ENCODE measurements at places on chromosomes 16 and 17.

- no peak for DNase-seq
Observed at GRCh38 chr17:64950871-64951270, 31.6 kb upstream of the LRRC37A3 start.

- no peak for DNase-seq
Observed at GRCh38 chr16:67165121-67166078, 855 bp downstream of the HSF4 start.

GRCh38 chr17:58960068-58960467 lies 146.6 kb downstream of the TRIM37 start:
- DNase-seq, result peak; percentile 48

DNA sequence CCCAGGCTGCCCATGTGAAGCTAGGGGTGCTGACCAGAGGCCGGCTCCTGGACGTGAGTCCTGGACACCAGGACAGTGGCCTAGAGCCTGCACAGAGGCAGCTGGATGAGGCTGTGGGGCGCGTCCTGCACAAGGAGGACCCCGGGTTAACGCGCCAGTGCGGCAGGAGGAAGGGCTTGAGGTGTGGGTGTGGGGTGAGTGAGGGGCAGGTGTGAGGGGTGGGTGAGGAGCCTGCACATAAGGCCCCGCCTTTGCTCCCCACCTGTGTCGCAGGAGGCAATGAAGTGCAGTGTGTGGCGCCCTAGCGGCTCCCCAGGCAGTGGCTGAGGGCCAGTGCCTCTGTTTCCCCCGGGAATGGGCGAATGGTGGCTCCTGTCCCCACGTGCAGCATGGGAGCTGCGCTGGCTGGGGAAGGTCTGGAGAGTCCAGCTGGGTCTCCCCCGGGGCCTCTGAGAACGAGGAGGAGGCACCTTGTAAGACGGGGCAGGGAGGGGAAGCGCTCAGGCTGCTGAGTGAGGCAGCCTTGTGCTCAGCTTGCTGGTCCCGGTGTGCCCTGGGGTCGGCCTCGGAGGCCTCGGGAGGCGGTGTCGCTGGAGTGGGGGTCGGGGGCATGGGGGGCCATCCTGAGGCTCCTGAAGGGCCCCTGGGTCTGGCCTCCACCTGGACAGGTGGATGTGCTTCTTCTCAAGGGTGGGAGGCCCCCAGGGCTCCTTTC lies 3.2 kb downstream of the CD7 start:
- no peak for DNase-seq

- peak; percentile 69 for DNase-seq
Observed at GRCh38 chr17:70080541-70081347, 5.7 kb downstream of the KCNJ16 start.

- no peak for DNase-seq
Observed at GRCh38 chr17:79606487-79607281, 4.2 kb downstream of the RBFOX3 start.

GRCh38 chr16:19033761-19034160 lies 33.7 kb upstream of the COQ7 start:
- no peak for DNase-seq

DNA sequence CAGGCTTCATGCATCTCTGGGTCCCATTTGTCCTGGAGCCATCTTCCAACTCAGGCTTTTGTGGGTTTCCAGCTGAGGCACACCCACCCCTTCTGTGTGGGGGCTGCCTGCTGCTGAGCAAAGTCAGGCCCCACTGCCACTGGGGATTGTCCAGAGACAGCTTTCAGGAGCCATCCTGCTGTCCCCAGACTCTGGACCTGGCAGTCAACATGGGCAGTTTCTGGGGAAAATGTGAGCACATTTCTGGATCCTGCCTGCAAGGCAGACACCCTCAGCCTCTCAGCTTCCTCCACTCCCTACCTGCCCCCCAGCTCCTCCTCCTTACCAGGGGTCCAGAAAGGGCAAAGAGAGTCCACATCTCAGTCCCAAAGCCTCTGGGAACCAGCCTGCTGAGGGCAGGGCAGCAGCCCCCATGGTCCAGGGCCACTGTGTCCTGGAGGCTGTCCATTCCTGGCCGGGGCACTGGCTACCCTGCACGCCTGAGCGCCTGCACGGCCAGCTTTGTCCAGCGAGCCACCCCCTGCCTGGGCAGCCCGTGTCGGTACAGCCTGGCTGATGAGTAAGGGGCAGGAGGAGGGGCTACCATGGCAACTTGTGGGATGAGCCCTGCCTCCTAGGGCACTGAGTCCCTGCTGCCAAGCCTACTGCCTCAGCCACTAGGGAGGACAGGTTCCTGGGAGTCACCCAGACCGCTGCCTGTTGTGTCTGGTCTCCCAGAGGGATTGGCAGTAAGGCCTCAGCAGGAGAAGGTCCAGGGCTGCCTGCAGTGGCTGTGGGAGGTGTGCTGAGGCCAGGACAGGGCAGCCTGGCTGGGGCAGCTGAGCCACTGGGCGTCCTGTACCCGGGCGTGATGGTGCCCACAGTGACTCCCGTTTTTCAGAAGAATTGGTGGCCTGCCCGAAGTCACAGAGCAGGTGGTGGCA lies at the start of gene SLC47A2:
Gene SLC47A2, minus strand, starts transcription at position 477 of the 923 bp plus-strand sequence. Its CDS starts 29 bp downstream, at position 448.
- DNase-seq, result no peak

GRCh38 chr16:88305176-88305575 lies 77.6 kb upstream of the ZNF469 start:
- DNase-seq, result no peak

- DNase-seq, result peak; percentile 59
Observed at GRCh38 chr17:83099570-83100181, 20.3 kb downstream of the METRNL start.

- DNase-seq, result no peak
Observed at GRCh38 chr16:63201851-63202250, 1165.6 kb upstream of the CDH8 start.

- DNase-seq, result no peak
Observed at GRCh38 chr16:11010575-11011221, 66.3 kb downstream of the CLEC16A start.

GRCh38 chr16:47056688-47057629 lies 83.5 kb upstream of the DNAJA2 start:
- no peak for DNase-seq

- DNase-seq, result no peak
Observed at GRCh38 chr17:28860363-28860808, 5.6 kb downstream of the ERAL1 start.

DNA sequence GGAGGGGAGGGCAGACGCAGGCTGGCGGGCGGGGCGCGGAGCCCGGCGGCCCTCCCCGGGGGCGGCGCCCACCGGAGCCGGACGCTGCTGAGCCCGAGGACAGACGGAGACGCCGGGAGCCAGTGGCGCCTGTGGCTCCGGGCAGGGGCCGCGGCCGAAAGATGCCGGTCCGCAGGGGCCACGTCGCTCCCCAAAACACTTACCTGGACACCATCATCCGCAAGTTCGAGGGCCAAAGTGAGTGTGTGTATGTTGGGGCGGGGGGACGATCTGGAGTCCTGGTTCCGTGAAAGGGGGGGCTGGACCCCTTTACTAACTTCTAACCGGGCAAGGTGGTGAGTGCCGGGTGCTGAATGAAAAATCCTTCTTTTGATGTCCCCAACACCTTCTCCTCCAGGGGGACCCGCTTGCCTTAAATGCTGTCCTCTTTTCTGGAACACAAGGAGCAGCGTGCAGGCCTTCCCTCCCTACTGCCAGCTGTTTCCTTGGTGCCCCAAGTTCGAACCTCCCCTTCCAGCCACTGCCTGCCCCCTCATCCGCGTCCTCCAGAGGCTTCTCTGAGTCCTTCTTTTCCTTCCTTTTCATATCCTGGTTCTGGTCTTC lies at the start of gene KCNH6:
Gene KCNH6, plus strand, starts transcription at position 106 of the 603 bp plus-strand sequence. Its CDS starts 56 bp downstream, at position 162.
- DNase-seq, result no peak

GRCh38 chr17:27565874-27566670 lies 64.9 kb upstream of the LGALS9 start:
- DNase-seq, result peak; percentile 67

GRCh38 chr17:17387498-17388362 lies 84.6 kb downstream of the NT5M start:
- DNase-seq, result no peak

DNA sequence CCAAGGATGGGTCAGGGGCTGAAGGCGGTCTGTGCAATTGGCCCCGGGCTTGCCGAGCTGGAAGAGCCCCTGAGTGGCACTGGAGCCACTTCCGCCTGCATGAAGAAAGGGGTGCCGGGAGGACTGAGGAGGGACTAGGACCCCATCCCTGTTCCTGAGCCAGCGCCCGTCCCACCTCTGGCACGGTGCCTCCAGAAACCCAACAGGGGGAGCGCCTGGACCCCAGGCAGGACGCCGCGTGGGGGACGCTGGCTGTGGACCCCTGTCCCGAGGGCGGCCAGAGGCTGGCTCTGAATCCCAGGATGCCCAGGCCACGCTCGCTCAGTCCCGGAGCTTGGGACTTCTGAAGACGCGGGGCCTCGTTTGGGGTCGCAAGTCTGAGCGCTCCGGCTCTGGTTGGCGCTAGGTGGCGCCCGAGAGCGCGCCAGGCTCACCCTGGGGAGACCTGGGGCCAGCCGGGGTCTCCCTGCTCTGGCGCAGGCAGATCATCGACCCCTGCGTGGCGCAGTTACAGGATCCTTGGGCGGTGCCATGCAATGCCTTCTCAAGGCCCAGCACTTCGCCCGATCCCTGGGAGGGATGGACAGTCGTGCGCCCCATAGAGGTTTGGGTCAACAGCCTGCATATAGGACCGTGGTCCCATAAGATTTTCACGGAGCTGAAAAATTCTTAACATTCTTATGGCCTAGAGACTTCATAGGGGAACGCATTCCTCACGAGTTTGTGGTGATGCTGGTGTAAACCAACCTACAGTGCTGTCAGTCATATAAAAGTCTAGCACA lies 58.5 kb upstream of the CREBBP start:
- peak; percentile 95 for DNase-seq

- no peak for DNase-seq
Observed at GRCh38 chr17:31379597-31380205, 11.8 kb upstream of the RAB11FIP4 start.

DNA sequence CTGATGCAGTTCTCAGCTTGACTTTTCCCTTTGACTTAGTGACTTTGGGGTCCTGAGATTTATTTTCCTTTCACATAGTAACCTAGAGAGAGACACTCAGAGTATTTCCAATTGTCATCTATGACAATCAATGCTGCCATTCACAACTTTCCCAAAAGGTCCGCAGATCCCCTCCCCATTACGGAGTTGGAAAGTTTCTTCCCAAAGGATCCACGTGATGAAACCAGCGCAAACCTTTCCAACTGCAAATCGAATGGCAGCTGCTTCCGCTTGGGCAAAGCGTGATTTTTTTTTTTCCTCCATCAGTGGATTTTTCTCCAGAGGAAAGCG lies 538 bp upstream of the FCSK start:
- DNase-seq, result no peak

- DNase-seq, result no peak
Observed at GRCh38 chr17:37265446-37266173, 110.2 kb upstream of the C17orf78 start.

DNA sequence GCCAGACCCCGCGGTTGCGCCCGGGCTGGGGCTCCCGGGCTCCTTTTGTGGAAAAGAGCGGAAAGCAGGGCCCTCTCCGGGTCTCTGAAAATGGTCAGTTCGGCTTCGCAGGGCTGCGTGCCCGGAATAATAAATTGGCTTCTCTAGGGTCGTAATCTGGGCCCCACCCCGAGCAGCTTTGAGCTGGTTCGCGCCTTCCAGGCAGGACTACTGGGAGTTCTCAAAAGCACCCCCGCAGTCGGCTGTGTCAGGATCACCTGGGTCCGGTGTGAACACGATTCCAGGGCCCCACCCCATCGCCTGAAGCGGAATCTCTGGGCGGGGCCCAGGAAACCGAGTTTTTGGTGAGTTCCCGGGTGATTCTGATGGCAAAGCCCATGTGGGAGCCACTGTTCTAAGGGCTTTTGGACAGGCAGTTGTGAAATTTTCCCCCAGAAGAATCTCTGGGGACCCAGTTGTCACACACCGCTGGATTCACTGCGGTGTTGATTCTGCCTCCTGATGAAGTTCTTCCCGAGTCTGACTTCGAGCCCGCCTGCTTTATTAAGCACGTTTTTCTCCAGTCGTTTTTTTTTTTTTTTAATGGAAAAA lies 77.0 kb downstream of the MRC2 start:
- no peak for DNase-seq

- no peak for DNase-seq
Observed at GRCh38 chr17:82609655-82610054, 38.6 kb downstream of the WDR45B start.

DNA sequence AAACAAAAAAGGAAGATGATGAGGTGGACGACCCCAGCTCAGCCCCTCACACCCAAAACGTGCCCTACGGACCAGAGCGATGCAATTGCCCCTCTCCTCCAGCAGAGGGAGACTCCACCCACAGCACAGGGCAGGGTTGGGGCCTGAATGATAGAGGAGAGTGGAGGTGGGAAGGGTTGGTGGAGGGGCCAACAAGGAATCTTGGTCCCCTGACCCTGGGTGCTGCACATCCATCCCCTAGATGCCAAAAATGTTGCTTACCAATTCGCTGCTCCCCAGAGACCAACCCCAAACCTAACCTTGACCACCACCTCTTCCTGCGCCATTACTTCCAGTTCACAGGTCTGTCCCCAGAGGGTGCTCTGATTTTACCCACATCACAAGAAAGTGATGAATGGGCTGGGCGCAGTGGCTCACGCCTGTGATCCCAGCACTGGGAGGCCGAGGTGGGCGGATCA lies 12.9 kb downstream of the P2RX5 start:
- peak; percentile 28 for DNase-seq

- DNase-seq, result no peak
Observed at GRCh38 chr16:89867918-89868317, 5.5 kb upstream of the TCF25 start.

DNA sequence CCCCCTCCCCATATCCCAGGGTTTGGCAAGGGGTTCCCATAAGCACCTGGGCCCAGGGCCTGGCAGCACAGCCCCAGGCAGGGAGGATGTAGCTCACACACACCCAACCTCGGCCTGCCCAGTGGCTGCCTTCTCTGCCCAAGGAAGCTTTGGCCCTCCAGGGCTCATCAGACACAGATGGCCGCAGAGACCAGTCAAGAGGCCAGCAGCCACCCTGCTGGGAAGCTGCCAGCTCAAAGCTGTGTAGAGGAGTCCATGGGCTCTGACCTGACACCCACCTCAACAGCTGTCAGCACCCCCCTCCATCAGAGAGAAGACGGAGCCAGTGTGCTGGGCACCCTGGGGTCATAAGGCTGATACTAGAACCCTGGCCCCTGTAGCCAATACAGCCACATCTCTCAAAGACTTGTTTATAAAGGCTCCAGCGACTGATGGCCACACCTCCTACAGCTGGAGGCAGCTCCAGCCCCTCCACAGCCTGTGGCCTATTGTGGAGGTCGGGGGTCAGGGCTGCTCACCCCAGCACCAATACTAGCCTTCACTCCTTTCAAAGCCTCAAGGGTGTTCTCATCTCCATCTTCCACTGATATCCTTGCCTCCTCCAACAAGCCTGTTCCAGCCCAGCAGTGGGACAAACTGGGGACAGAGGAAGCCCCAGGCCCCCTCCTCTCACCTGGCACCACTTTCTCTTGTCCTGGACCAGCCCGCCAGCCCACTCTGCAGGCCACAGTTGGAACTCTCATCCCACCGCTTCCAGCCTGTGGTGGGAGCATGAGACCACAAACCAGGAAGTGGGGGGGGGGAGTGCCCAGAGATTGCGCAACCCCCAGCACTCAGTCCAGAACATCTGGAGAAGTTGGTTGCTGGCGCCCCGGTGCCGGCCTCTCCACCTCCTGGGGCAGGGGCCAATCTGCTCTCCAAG lies 2.2 kb upstream of the MPG start:
- peak; percentile 87 for DNase-seq

Measured in fibroblast of upper back skin (primary cell).